ENCODE measurements at places on chromosomes 1 and 21.

- no peak for DNase-seq
Measured at GRCh38 chr1:94143173-94143808, 22.3 kb upstream of the ABCA4 start.

- DNase-seq = no peak
Measured at GRCh38 chr1:33310702-33311101, 10.2 kb downstream of the A3GALT2 start.

DNA sequence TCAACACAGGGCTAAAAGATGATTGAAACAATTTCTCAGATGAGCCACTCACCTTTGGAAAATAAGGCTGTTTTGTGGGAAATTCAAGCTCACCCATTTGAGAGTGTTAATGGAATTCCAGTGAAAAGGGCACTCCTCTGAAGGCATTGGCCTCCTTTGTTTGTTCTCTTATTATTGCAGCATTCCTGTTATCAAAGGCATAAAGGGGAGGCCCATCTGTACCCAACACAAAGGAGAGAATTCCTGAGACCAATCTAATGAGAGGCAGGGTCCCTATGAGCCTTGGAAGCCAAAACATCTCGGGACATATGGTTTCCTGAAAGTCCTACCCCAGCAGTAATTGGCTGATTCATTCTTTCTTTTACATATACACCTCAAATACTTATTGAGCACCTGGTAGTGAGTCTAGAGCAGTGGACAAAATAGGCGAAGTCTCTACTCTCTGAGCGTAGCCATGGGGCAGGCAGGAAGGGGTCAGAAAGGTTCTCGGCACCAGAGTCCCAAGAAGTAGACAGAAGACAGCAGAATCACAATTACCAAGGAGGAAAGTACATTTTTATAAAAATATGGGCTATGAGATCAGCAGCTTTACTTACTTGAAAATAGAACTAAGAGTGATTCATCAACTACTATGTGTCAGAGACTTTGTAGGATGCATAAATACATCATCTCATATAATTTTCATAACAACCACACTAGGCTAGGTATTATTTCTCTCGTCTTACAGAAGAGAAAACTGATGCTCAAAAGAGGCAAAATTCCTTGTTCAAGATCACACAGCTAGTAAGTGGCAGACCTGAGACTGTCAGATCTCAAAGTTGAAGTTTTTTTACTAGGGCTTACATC lies 218.7 kb downstream of the DAB1 start:
- DNase-seq = no peak

DNA sequence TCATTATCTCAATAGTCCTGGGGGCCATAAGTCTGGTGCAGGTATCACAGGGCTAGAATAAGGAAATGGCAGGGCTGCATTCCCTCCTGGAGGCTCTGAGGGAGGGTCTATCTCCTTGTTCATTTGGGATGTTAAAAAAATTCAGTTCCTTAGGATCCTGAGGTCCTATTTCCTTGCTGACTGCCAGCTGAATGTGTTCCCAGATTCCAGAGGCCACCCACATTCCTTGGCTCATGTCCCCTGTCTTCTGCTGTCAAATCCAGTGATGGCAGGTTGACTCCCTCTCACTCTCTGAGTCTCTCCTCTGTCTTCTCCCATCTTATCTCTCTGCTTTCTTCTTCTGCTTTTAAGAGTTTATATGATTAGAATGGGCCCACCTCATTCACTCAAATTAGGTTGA lies 400.6 kb downstream of the PTPRU start:
- DNase-seq = no peak

DNA sequence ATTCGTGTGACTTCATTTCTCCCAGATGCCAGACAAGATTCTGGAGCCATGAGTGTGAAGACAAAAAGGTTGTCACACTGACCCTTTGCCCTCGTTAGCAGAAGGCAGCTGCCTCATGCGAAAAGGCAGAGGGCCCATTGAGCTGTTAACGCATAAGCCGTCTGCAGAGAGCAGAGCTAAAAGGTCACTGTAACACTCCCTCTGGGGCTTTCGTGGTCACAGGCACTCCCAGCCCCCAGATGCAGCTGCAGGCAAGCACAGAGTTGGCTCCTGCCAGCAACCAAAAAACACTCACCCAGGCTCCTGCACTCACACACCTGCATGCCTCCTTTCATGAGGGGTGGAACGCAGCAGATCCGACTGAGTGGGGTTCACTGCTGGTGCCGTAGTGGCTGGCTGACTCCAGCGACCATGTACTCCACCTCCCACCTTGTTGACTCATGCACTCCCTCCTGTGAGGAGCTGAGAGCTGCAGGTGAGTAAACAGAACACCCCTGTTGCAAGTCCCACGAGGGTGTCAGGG lies 287.5 kb downstream of the SMYD3 start:
- DNase-seq = no peak

- DNase-seq = no peak
Measured at GRCh38 chr1:165289556-165289955, 67.0 kb downstream of the LMX1A start.

DNA sequence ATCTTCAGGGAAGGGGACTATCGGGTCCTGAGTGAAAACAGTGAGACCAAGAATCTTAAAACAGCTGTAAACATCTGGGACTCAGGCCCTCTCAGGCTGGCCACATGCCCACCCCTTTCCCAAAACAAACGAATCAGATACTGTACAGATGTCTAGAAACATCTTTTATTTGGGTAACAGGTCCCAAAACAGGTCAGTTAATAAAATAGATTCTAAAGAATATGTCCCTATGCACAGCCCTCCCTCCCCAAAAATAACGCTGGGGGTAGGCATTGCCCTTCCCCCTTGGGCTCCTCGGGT lies 499 bp upstream of the CRTC2 start:
- DNase-seq = no peak

DNA sequence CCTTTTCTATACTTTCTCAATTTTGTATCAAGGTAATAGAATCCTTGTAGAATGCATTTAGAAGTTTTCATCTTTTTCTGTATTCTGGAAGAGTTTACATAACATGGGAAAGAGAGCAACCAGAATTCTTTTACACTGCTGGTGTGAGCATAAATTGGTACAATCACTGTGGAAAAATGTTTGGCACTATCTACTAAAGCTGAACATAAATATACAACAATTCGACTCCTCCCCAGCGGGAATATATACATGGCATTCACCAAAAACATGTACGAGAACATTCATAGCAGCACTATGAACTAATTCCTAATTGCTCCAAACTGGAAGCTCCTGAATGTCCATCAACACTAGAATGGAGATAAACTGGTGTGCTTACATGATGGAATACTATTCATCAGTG lies 1.8 kb upstream of the ACBD6 start:
- DNase-seq = no peak

DNA sequence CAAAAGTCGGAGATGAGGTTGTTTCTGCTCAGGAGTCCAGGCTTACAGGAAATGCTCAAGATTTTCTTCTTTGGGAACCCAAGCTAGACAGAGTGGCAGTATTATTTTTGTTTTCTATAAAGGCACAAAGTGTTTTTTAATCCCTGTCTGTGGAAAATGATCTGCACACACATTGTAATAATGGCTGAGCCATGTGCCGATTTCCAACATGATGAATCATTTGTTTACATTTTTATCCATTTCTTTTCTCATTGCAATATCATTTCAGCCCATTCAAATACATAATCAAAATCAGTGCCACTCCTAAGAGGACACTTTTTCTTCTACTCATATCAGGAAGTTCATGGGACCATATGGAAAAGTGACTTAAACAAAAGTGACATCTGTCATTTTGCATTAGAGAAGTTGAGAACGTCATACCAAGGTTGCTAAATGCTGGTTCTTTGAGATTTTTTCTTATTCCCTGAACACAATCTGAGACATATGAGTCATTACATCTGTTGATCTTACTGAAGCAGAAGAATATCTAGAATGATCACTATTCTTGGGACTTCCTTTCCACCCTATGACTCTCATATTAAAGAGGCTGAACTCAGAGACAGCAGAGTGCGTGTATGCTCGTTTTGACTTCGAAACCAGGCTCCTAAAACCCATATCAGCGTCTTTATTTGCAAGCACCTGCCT lies 44.9 kb downstream of the ACTA1 start:
- DNase-seq = no peak
